Stimulated activated CD4-positive, alpha-beta T cell treated with anti-CD3 and anti-CD28 coated beads, Interleukin-12 subunit alpha, Interleukin-12 subunit beta, amount 100 ng/mL, for 4 hours (primary cell): ENCODE measurements at places on chromosomes 12 and 14.

DNA sequence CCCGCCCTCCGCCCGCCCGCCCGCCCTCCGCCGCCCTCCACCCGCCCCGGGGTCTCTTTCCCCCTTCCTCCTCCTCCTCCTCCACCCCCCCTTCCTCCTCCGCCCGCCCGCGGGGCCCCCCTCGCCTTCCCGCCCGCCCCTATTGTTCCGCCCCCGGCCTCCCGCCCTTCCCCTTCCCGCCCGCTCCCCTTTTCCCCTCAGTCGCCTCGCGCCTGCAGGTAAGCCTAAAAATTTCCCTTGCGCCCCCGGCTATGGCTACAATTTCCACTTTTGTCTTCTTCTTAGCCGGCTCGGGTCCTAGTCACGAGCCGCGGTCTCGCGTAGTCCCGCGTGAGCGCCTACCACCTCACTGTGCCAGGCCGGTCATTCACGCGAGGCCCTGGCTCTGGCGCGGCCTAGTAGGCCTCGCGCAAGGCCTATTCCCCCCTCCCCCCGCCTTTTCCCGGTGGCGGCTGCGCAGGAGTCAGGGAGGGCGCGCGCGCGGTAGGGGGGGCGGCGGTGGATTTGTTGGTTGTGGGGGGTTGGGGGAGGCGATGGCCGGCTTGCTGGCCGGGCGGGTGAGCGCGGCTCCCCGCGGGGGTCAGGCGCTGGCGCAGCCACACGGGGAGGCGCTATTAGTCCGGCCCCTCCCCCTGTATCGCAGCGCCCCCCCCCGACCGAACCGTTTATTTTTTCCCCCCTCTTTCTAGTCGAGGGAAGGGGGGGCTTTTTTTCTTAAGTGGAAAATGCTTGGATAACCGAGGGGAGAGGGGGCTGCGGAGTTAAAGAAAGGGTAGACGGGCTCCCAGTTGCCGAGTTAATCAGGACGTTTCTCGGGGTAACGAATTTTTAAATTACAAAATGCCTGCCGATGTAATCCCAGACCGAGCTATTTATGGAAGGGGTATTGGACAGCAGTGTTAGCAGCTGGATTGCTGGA lies 516 bp downstream of the PCBP2 start:
- DNase-seq = peak; percentile 74

- DNase-seq = no peak
These were observed 81.7 kb downstream of the PRKAB1 start for GRCh38 chr12:119749666-119750065.

GRCh38 chr14:95200404-95200803 lies 43.1 kb upstream of the DICER1 start:
- no peak for DNase-seq

DNA sequence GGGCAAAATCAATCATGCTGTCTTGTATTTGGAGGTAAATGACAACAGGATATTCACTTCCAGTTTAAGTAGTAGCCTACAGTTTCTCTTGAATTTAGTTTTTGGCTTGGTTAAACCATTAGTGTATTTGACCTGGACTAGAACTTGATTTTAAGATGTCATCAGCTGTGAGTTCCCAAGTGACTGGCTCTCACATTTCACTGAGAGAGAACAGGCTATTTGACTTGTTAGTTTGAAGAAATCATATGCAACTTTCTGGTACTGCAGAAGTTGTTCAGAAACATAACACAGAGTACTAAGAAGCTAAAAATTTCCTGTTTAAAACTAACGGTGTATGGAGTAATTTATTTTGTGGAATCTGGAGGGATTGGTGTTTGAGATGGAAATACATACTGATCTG lies 22.3 kb downstream of the MNAT1 start:
- DNase-seq = no peak

DNA sequence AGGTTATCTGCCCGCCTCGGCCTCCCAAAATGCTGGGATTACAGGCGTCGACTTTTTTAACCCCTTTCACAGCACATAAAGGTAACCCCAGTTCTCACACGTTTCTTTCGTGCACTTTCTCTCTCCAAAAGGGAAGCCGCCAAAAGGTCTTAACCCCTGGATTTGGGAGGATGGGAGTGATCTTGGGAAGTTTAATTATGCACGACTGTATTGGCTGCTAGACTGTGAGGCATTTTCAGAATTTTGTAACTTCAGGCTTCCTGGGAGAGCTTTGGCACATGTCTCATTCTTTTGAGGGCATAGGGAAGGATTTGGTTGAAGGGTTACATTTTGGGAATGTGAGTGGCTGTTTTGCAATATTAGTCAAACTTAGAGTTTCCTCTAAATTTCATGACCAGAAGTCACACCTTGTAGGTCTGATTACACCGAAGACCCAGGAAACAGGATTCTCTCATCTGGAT lies 1.4 kb upstream of the SMARCC2 start:
- DNase-seq = no peak

- DNase-seq = no peak
These were observed 2.7 kb downstream of the GALNT9 start for GRCh38 chr12:132326646-132327045.

DNA sequence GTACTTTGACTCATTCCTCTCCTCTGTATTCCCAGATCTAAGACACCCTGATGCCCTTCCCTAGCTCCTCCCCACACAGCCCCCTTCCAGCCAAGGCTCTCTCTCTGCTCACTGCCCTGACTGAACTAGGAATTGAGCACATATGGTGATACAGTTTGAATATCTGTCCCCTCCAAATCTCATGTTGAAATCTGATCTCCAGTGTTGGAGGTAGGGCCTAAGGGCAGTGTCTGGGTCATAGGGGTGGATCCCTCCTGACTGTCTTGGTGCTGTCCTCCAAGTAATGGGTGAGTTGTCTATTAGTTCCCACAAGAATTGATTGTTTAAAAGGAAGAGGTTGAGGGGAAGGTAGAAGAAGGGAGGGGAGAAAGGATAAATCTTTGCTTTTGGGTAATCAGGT lies 17.4 kb downstream of the CMKLR1 start:
- DNase-seq = no peak

DNA sequence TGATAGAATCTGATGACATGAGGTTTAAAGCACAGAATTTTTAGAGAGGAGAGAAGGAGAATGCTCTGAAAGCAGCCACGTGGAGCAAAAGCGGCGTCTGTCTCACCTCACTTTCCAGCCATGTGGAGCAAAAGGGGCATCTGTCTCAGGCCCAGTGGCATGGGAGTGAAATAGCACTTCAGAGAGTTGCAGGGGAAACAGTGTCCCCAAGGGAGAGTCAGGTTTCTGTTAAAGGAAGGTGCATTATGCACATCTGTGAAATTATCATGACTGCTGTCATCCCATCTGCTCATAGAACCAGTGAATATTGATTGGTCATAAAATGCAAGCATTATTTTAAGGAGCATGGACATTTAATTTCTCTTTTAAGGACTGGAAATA lies 124.0 kb downstream of the BICD1 start:
- no peak for DNase-seq

- no peak for DNase-seq
These were observed 28.3 kb upstream of the CCDC63 start for GRCh38 chr12:110818511-110818910.

- no peak for DNase-seq
These were observed 1.5 kb downstream of the DDHD1 start for GRCh38 chr14:53151523-53152183.

DNA sequence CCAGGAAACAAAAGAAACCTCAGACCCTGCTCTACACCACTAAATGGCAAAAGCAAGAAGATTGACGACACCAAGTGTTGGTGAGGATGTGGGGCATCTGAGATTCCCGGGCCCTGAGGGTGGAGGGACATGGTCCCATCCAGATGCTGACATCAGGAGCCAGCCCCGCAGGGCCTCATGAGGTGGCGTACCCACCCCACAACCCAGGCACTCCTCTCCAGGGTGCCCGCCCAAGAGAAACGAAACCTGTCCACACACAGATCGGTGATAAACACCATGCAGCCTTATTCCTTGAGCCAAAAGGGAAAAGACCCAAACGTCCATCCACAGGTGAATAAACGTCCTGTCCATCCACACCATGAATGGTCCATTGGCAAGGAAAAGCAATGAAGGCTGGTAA lies 54.8 kb upstream of the C14orf180 start:
- no peak for DNase-seq

DNA sequence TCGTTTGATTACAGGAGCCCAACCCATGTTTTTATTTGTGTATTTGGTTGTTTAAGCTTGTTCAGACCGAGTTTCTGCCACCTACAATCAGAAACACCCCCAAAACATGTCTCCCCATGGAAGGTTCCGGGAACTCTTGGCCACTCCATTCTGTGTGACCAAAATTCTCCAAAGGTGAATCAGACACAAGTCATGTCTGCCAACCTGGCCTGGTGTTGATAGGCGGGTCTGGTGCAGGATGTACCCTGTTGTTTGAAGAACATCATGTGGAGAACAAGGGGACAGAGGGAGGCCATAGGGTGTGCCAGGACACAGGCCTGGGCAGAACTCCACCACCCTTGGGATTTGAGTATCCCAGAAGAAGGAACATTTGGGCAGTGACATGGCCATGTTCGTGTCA lies 147.1 kb upstream of the MYL2 start:
- DNase-seq = no peak

DNA sequence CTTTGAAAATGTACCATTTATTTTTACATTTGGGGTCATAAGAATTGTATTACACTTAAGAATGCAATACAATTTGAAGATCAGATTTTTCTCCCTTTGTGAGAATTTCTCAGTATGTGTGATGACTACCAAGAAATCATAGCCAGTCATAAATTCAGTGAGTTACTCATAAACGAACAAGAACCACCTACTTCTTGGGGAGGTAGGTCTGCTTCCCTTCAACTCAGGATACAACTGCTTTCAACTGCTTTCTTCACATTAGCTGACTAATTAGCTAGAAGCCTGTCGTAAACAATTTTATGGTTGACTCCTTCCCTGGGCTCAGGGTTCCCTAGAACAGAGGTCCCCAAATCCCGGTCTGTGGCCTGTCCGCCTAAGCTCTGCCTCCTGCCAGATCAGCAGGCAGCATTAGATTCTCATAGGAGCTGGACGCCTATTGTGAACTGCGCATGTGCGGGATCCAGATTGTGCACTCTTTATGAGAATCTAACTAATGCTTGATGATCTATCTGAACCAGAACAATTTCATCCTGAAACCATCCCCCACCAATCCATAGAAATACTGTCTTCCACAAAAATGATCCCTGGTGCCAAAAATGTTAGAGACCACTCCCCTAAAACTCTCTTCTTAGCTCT lies 3.7 kb downstream of the ANG start:
- DNase-seq = no peak

DNA sequence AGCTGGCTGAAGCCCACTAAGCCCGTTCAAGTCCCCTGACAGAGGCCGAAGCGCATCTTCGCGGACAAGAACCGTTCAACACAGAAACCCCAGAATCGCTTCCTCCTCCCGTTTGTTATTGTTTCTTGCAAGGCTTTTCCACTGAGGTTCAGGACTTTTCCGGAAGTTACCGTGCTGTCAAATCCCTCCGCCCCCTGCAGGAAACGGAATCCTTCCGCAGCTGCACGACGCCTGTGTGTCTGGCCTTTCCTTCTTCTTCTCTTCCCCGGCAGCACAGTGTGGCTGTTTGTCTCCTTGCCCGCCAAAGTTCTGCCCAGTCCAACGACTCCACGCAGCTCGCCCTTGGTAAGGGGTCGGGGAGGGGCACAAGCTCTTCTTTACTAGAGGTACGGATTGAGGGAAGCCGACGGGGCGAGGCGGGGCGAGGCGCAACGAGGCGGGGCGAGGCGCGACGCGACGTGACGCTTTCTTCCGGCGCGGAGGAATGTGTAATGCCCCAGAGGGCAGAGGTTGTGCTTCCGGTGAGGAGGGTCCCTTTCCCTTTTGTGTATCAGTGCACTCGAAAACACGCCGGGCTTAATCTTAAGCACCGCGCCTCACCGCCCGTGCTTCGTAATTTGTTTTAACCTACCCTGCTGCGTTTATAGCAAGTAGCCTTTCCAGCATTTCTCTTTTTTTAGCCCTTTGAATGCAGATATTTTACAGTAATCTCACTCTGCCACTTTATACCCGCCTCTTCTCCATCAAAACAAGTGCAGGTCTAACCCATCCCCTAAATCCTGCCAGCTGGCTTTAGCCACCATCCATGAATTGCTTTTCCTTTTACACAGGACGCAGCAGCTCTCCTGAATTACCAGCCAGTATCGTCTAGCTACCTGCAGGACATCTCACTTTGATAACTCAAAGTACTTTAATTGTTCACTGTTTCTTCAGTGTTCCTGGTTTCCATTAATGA lies at the start of gene KDM5A:
Gene KDM5A (minus strand): TSS at position 179 of the 955 bp plus-strand sequence. CDS start 229 bp downstream, outside the sequence.
- DNase-seq = peak; percentile 81

GRCh38 chr12:121170151-121170550 lies 37.5 kb downstream of the P2RX7 start:
- DNase-seq = no peak

- no peak for DNase-seq
These were observed 1172.3 kb downstream of the LRFN5 start for GRCh38 chr14:42778984-42779383.

GRCh38 chr12:112906712-112907414 lies at the start of gene OAS1:
OAS1 (plus strand) TSS chr12:112906962; CDS start chr12:112907040, 78 bp downstream.
- no peak for DNase-seq

- DNase-seq = no peak
These were observed 8.7 kb upstream of the GPR132 start for GRCh38 chr14:105073720-105074600.

DNA sequence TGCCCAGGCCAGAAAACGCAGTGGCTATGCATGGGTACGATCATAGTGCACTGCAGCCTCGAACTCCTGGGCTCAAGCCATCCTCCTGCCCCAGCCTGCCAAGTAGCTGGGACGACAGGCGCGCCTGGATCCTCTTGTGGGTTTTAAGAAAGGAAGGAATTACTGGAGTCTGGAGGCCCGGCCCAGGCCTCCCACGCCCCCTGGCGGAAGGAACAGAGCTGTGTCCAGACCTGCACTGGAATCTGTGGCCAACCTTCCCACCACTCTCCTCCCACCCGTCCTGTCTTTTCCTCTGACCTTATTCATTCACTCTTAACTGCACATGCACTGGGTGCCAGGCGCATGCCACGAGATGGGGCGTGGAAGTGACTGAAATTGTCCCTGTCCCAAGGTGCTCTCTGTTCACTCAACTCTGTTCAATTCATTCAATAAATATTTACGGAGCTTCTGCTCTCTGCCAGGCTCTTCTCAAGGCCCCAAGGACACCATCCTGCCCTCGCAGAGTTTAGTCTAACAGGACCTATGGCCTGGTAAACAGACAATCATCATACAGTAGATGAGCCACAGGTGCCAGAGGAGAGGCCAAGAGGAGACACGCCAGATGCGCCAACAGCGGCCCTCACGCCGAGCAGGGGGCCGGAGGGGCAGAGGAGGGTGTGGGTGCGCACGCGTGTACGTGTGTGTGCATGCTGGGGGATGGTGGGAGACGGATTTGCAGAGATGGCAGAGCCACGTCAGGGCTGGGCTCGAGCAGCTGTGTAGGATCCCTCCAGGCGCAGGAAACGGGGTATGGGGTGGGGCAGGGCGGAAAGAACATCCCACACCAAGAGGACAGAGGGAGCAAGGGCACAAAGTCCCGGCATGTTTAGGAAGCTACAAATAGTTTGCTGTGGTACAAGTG lies 13.7 kb upstream of the TMEM106C start:
- peak; percentile 43 for DNase-seq

DNA sequence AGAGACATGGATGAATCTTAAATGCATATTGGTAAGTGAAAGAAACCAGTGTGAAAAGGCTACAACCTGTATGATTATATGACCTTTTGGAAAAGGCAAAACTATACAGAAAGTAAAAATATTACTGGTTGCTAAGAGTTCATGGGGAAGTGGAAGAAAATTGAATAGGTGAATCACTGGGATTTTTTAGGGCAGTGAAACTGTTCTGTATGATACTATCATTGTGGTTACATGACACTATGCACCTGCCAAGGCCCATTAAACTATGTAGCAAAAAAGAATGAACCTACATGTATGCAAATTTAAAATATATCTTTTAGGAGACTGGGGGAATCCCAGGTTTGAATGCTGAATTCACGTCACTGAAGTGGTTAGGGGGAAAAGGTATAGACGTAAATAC lies 12.6 kb upstream of the OR8S1 start:
- DNase-seq = no peak
